ENCODE measurements at places on chromosomes 5 and 9.

- no peak for DNase-seq
These were observed 51.1 kb downstream of the CPLANE1 start for GRCh38 chr5:37198061-37198460.

DNA sequence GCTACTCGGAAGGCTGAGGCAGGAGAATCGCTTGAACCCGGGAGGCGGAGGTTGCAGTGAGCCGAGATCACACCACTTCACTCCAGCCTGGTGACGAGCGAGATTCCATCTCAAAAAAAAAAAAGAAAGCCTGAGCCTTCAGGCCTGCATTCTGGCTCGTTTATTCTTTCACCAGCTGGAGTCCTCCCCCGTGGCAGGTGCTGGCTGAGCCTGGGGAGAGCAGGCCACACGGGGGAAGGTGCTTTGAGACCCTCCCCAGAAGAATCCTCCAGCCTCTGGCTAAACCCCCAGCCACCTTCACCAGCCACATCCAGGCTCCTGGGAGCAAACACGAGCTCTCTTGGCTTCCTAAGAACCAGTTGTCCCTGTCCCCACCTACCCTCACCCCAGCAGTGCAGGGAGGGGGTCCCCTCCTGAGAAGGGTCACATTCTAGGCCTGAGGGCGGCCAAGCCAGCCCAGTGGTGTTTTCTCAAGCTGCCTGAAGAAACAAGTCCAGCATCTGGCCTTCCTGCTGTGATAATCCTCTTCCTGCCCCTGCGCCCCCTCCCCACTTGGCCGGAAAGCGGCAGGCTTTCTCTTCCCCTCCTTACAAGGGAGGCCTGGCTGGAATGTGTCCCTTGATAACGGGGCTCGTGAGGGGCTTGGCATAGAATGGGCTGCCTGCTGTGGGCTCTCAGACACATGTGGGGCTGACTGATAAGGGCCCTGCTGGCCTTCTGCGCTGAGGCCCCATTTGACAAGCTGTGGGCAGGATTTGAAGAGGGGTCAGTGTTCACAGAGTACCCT, 41.5 kb downstream of the PLPP7 start:
- no peak for DNase-seq

DNA sequence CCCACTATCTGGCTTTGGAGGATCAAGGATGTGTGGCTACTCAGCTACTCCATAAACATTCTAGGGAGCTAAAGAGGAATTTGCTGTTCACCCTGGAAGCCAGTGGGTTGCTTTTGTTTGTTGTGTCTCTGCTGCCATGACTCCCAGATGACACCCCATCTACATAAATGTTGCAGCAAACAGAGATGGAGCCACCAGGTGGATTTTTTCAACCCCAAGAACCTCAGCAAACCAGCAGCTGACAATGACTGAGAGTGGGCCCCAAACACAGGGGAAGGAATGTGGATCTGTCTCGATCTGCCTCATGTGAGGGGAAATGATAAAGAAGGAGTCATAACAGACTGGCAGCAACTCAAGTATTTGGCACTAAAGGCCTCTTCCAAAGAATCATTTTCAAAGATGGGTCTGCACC, 132.7 kb upstream of the TNC start:
- peak; percentile 72 for DNase-seq

DNA sequence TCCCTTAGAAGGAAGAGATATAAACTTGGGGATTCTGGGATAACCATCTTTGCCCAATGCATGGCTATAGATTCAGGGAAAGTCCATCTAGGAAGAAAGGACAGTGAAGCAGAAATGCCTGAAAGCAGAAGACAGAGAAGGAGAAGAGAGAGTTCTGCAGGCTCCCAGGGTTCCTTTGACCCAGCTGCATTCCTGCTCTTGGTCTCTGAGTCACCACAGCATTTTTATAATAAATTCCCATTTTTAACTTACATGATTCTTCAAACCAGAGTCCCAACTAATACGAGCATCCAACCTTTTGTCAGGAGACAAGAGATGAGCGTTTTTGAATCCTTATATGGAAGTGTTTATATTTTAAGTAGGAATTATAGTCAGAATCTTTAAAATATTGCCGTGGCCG, 12.0 kb upstream of the AOPEP start:
- peak; percentile 22 for DNase-seq

DNA sequence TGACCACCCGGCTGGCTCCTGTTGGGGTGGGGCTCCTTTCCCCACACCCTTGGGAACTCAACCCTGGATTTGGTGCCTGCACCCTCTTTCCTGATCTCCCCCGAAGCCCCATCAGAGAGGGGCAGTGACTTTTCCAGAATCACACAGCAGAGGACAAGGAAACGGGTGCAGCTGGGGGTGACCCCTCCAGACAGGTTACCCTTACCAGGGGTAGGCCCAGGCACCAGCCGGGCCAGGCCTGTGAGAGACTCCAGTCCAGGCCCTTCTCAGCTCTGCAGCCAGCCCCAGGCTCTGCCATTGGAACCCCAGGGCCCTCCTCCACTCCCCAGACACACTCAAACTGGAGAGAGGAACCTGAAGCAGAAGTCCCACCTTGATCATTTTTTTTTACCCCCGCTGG, 19.0 kb upstream of the PHYHD1 start:
- DNase-seq: no peak

- peak; percentile 35 for DNase-seq
These were observed 58.0 kb upstream of the RPL26L1 start for GRCh38 chr5:172901012-172901780.

- no peak for DNase-seq
These were observed 20.4 kb upstream of the ZBTB43 start for GRCh38 chr9:126784401-126784800.

GRCh38 chr5:157764531-157764930, 21.0 kb downstream of the LSM11 start:
- no peak for DNase-seq

- no peak for DNase-seq
These were observed 12.8 kb upstream of the KCNV2 start for GRCh38 chr9:2704504-2704903.
